Activated CD8-positive, alpha-beta memory T cell treated with anti-CD3 and anti-CD28 coated beads for 1 hour (primary cell): ENCODE measurements at places on chromosomes 5 and 9.

DNA sequence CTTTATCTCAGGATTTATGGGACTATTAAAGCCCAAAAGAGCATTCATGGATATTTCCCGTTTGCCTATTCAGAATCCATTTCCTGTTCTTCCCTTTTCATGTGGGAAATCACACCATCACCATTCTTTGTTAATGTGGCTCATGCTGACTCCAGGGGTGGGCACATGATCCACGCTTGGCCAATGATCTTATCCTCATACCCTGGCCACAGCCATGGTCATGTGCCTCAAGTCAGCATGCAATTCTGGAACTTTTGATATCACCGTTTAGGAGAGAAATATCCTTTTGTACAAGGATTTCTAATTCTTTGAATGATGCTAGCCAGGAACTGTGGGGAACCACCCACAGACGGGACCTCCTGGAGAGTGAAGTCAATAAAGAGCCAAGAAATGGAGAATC is 272.2 kb downstream of the PRELID2 start:
- no peak for DNase-seq

DNA sequence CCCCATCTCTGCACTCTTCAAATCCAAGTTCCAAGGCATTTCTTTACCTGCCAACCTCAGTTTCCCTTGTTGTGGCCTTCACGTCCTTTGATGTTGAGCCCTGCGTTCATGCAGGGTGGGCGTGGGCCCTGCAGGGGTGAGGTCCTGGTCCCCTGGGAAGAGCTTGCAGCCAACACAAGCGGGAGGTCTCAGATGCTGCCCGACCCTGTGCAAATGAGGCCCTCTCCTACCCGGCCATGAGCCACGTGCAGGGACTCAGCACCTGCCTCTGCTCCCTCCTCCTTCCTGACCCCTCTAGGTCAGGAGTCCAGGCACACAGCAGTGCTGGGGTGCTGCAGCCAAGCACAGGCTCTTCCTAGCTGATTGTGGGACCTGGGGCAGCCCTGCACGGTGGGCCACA is 124.5 kb downstream of the ADAMTS2 start:
- no peak for DNase-seq

DNA sequence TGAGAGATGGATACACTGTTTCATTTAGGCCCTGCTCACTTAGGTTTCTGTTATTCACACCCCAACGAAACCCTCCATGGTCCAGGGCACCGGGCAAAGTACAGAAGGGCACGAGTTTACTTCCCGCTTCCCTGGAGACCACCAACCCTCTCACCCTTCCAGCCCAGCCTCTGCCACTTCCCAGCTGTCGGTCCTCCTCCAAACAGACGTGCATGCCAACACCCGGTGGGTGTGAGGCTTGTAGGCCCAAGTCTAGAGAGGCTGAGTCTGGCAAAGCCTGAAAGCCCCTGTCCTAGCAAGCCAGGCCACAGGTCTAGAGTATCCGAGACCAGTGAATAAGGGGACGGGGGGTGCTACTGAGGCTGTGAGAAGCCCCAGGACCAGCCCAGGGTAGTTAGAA is 7.1 kb upstream of the FGFR4 start:
- DNase-seq: no peak

DNA sequence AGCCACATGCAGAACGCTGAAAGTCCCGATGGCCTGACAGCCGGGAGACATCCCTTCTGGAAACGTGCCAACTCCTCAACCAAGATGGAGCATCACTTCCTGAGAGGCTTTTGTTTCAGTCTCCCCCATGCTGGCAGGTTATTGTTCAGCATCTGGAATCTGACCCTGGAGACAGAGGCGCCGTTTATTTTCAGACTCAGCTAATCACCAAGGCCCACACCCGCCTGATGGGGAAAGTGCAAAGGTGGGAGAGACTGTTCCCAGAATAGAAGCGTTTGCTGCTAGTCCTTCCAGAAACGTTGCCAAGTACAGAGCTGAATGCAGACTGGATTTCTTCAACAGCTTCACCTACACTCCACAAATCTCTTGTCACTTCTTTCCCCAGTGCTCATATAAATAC is 41.8 kb upstream of the S1PR3 start:
- DNase-seq: no peak

DNA sequence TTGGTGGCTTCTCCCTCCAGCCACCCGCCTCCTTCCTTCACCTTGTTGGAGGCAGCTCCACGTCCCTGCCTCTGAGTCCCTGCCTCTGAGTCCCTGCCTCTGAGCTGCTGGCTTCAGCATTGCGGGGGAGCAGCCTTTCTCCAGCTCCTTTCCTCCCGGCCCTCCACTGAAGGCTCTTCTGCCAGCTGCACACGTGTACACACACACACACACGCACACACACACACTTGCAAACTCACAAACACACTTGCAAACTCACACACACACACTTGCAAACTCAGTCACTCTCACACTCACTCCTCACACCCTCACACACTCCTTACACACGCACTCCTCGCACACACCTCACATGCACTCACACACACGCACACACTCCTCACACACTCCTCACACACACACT is 45.1 kb downstream of the C9orf50 start:
- no peak for DNase-seq

DNA sequence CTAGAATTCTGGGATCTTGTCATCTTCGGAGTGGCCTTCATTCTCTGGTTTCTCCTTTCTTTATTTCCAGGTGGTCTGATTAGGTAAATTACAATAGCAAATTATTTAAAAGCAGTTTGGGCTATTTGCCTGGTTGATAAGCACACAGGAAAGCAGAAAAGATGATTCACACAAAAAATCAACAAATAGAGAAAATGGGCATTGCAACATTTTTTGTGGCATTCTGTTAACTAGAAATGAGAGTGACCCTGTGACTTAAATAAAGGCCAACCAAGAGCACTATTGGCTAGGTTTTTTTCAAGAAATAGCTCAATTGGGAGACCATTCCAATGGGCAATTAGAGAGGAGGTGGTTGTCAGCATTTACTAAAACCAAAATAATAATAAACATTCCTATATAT is 6.5 kb upstream of the PDZD2 start:
- DNase-seq: no peak

DNA sequence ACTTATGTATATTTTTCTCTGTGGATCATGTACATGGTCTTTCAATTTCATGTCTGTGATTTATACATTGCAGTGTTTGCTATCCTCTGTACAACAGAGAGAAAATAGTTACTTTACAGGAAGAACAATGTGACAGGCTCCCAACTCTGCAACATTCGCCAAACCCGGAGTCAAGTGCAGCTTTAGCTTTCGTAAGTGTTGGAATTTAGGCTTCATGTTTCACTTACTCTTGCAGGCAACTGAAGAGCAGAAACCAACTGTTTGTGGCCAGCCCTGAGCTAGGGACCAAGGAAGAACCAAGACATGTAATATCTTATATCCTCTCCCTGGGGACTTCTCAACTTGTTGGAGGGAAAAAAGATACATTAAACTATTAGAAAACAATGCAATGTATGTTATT is 147.9 kb downstream of the C5orf15 start:
- DNase-seq: no peak

- no peak for DNase-seq
Measured at GRCh38 chr9:91948101-91948596, 1.9 kb downstream of the ROR2 start.
